ENCODE measurements at places on chromosomes 11 and 22.

DNA sequence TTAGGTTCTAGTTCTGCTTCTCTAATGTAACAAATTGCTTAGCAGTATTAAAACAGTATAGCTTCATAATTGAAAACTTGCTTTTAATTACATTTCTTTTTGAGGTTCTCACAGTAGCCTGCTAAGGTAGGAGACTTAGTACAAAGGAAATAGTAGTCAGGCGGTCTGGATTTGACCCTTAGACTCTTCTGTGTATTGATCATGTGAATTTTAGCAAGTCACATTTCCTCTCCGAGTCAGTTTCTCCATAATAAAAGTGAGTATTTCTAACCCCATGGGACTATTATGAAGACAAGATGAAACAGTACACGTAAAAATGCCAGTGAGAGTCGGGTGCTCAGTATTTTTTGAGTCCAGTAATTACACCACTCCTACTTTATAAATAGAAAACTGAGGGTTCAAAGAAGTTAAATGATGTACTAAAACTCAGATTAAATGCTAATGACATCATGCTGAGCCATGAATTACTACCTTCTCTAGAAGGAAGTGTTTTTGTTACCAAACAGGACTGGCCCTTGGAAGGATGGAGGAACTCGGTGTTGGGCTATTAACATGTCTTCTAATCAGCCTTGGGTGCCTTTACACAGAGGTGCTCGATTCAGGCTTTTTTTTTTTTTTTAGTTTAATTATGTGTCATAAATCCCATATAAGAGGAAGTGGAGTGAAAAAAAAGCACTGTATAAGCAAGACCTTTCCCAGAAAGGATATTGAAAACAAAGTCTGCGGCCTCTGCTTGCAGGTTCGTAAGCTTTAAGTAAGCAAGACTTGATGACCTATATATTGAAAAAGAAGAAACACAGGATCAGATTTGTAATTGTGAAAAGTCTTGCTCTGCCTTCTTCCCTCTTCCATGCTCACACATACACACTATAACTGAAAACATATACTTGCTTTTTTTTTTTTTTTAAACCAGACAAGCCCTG, 109.0 kb downstream of the EMSY start:
- no peak for DNase-seq

DNA sequence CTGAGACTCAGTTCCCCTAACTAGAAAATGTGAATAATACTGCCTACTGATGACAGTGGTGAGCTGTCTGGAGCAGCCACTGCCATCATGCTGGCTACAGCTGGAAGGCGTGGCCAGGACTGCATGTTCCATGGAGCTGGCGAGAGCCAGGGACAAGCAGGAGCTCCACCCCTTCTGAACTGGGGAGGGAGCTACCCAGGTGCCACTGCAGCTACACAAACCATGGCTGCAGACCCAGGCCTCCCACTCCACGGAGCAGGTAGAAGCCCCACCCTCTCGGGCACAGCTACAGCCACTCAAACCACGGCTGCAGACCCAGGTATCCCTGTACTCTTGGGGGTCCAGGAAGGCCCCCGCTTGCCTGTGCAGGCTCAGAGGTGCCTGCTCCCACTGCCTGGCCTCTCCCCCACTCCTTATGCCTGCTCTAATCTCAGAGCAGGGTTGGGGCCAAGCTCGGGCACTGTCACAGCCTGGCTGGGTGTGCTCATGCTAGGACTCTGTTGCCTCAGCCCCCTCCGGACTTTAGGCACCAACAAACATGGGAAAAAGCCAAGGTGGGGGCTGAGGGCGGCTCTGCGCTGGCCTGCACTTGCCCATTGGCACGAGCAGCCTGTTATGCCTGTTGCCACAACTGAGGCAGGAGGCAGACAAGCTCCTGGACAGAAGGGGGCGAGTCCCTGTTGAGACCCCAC, 51.7 kb downstream of the RAB30 start:
- DNase-seq, result no peak

DNA sequence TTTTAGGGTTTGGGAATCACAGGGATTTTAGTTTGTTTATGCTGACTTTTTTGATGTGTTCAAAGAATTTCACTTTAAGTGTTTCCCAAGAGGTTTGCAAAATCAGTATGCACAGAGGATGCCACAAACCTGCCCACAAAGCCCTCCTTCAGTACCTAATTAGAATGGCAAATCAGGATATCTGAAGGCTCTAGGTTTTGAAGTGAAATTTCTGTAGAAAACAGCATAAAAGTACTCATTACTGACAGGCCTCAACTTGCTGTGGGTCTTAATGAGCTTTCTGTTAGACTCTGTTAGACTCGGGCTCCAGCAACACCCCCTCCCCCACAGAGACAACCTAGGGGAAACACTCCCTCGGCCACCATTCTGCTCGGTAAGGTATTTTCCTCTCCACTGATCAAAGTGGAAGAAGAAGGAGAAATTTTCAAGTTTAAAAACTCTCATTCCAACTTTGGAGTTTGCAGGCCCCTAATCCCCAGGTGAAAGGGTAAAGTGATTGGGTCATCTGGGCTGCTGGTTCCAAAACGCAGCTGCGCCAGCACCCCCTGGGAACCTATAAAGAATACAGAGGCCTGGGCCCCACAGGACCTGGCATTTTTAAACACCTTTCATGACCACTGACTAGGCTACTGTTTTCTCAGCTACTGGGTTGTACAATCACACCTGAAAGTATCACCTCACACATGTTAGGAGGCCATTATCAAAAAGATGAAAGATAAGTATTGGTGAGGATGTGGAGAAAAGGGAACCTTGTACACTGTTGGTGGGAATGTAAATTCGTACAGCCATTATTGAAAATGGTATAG, 67.5 kb downstream of the PLEKHA7 start:
- DNase-seq, result no peak

DNA sequence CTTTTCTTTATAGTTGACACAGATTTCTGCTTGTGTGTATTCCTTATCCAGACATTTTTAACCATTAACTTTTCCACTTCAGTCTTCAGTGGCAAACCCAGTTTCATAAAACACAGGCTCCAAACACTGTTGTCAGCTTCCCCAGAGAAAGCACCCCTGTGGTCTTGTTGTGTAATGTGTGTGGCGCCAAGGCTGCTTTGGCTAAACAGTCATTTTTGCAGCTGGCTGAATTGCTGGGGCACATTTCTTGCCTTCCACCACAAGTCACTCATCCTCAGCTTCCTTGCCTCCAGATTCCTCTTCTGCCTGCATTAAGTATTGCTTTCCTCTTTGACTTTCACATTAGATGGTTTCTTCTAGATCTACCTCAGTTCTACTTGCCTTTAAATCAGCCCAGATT, 40.5 kb downstream of the ARHGAP1 start:
- no peak for DNase-seq

DNA sequence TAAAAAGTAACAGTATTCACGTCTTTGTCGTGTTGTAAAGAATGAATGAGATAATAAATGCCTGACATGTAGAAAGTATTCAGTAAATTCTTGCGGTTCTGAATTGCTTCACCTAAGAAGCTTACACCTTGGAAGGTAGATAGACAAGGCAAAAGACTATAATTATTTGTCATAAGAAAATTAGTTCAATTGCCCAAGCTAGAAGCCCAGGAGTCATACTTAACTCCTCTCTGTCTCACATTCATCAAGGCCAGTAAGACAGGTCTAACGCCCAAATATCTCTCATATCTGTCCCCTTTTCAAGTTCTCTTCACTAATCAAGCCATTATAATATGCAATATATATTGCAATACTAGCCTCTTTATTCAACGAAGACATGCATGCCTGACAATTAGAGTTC, 87.7 kb upstream of the AMOTL1 start:
- no peak for DNase-seq

DNA sequence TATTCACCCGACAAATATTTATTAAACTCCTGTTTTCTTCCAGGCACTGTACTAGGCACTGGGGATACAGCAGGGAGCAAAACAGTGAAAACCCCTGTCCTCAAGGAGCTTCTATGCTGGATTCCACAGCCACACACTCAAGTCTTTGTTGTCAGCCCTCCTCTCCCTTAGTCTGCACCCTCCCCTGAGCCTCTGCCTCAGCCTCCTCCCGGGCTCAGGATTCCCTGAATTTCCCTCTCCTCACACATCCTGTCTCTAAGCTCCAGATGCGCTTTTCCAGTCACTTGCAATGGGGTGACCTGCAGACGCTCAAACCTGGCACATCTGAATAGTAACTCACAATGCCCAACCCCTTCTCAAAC, 13.5 kb upstream of the TUB start:
- DNase-seq, result no peak

- DNase-seq, result no peak
Observed at GRCh38 chr11:48125866-48126265, 90.7 kb upstream of the OR4B1 start.

- DNase-seq, result no peak
Observed at GRCh38 chr11:48106166-48106565, 110.4 kb upstream of the OR4B1 start.

- DNase-seq, result no peak
Observed at GRCh38 chr22:39352306-39352891, 2.6 kb downstream of the SYNGR1 start.

GRCh38 chr22:22816766-22817410, 70.7 kb upstream of the IGLL5 start:
- no peak for DNase-seq

DNA sequence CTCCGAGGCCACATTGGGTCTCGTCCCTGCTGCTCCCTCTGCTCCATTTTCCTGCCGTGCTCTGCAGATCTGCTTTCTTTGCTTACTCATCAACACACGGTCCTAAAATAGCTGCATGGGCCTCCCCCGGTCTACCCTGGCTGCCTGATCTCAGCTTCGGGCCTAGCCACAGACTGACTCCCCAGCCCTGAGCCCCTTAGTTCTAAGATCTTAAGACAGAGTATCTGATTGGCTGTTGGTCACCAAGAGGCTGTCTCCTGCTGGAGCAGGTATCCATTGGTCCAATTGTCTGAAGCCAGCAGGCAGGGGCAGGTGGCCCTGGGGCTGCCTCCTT, 53.7 kb upstream of the NECTIN1 start:
- DNase-seq, result no peak

GRCh38 chr11:122604621-122605020, 50.9 kb upstream of the UBASH3B start:
- DNase-seq, result no peak

GRCh38 chr11:94549146-94549545, 5.4 kb downstream of the FUT4 start:
- no peak for DNase-seq

DNA sequence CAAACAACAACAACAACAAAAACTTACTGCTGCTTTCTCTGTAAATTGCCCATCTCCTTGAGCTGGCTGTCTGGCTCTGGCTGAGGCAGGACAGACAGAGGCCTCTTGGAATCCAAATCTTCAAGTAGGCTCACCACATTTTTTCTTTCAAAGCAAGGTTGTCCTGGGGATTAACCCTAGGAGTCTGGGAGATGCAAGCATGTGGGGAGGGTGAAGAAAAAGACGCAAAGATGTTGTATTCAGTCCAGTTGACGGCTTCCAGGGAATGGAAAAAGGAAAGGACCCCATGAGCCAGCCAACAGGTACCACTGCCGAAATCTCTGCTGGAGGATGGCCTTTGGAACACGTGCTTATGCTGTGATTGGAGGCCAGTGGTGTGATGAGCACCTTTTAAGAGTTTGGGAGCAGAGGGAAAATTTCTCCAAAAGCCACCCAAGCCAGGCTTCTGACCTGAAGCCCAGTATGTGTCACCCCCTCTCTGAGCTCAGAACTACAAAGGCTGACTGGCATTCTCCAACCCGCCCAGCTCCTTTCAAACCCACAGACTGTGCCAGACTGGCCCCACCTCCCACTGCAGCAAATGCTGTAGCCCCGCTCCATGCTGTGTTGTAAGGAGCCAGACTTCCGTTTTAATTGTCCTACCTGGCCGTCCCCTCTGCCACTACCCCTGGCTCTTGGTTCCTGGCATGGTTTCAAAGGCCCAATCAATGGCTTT, 10.8 kb downstream of the BLID start:
- no peak for DNase-seq

DNA sequence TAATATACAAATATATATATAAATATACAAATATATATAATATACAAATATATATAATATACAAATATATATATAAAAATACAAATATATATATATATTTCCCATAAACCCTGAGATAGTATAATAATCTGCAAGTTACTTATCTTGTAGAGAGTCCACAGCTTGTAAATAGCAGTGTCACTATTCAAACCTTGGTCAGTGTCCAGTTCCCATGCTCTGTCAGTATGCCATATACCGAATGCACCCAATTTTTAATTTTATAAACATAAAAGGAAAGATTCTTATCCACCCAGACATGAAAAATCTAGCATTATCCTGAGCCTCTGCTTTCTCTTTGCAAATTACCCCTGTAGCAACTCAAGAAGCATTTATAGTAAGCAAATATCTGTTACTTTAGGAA, 21.6 kb upstream of the CTSC start:
- DNase-seq, result no peak

DNA sequence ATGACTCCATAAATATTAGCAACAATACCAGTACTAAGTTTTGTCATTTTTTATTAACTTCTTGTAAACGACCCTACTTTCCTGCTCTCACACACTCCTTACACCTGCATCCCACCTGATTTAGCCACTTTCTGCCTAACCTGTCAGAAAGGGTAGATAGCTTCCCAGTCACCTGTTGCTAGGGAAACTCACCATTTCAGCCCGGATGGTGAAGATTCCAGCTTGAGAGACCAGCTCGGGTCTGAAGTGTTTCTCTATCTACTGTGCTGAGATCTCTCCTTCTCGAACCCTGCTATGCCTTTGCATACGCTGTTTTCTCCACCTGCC, at the start of gene PARVG:
PARVG (plus strand) TSS at position 220 of the 327 bp plus-strand sequence. CDS start 2,405 bp downstream, outside the sequence.
- DNase-seq, result no peak

- peak; percentile 27 for DNase-seq
Observed at GRCh38 chr11:72741429-72741833, 10.8 kb downstream of the ARAP1 start.

DNA sequence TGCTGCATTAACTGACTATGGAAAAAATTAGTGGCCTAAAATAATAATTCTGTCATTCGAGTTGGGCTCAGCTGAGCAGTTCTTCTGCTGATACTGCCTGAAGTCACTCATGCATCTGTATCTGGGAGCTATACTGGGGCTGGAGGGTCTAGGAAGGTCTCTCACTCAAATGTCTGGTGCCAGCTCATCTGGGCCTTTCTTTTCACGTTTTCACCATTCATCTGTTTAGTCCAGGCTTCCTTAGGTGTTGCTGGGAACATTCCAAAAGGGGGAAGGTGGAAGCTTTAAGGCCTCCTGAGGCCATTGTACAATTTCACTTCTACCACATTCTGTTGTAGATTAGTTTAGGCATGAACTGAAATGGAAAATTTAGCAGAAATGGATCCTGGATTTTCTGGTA, 28.0 kb downstream of the YAP1 start:
- DNase-seq, result no peak

GRCh38 chr11:132914600-132914999, 617.7 kb downstream of the OPCML start:
- DNase-seq, result no peak

Measured in amygdala (tissue), 56 donors.